Left renal cortex interstitium (tissue), 4 donors: ENCODE measurements at places on chromosomes 16 and 17.

DNA sequence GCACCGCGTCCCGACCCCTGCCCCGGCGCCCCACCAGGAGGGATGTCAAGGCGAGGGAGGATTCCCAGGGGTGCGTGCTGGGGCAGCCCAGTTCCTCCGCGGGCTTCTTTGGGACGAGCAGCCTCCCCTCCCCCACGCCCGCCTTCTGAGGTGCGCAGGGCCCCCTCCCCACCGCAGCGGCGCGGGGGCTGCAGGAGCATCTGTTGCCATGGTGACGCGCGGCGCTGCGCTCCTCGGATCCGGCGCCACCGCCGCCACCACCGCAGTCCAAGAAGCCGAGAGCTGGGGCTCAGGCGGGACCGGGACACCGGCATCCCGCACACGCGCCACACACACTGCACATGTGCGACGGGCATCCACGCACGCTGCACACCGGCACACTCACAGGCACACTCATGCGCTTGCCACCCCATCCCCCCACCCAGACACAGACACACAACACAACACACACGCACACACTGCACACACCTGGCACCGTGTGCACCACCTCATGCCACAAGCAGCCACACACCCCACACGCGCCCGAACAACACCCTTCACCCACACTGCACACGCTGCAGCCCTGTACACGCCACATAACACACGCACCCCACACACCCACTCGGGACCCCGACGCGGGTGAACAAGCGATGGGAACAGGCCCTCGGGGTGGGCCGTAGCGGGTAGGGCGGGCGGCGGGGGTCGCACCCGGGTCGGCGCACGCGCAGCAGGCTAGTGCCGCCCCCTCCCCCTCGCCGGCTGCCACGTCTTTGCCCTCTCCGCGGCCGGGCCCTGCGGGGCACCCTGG is 17.0 kb downstream of the ENPP7 start:
- no peak for DNase-seq

DNA sequence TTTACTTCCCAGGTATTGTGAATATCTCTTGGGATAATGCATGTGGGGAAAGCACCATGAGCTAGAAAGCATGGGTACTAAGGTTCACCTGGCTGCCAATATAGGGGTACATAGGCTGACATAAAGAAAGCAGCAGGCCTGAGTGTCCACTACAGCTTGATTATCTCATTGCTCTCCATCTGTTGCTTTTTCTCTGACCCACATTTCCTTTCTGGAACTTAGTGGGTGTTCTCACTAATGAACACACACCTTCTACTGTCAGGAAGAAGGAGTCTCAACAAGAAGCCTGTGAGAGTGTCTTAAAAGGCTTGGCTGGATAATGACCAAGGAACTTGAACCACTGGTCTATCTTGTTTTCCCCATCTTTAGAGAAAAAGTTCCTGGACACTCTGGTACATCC is 62.5 kb downstream of the CA10 start:
- DNase-seq: no peak

DNA sequence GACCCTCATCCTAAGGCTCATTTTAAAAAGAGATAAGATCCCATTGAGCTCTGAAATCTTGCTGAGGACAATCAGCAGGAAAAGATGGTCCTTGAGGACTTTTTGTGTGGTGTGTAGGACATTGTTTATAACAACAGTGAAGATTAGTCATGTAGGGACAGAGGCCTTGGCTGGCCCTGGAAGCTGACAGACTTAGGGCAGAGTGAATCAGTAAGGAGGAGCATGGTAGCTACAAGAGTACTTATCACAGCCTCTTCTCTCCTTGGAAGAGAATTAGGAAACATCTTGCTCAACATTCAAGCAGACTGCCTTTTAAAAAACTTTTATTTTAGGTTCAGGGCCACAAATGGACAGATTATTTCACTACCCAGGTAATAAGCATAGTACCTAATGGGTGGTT is 665.9 kb upstream of the SALL1 start:
- no peak for DNase-seq

DNA sequence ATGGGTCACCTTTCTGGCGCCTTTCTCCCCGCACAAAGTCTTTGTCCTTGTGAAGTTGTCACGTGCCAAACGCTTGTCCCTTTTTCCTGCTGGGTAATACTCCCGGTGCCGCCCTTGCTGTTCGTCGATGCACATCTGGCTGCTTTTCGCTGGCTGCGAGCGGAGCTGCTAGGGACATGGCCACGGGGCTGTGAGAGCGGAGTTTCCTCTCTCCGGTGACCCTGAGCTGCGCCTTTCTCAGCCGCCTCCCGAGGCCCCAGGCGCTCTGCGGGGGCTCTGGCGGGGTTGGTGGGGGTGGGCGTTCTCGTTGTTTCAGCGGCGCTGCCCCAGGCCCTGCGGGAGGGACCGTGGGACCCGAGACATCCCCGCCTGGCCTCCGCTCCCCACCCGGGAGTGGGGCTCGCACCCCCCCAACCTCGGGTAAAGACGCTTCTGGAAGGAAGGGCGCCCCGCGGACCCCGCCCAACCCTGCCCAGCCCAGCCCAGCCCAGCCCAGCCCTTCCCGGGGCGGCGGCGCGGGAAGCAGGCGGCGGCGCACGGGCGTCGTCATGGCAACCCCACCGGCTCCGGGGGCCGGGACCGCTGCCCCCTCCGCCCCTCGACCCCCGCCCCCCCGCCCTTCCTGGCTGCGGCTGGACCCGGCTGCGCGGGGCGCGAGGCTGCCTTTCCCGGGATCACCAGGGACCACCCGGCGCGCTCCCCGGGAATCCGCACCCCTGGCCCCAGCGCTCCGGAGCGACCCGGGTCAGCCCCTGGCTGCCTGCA is 12.3 kb downstream of the CHMP6 start:
- no peak for DNase-seq

DNA sequence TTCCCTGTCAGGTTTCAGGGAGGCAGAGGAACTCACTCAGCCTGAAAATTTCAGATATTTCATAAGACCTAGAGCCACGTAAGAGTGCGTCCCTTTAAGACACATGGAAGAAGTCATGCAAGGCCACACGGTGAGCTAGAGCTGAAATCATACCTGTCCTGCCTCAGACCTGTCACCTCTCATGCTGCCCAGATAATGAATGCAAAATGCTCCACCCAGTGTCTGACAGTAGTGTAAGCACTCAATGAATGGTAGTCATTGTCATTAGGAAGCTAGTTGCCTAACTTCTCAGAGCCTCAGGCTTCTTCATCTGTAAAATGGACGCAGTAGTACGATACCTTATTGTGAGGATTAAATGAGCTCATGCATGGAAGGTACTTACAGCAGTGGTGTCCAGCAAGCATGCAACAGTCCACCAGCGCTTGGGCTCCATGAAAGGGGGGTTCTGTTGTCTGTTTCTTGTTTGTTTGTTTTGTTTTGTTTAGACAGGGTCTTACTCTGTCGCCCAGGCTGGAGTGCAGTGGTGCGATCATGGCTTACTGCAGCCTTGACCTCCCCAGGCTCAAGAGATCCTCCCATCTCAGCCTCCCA is 60.7 kb downstream of the WSB1 start:
- DNase-seq: no peak

DNA sequence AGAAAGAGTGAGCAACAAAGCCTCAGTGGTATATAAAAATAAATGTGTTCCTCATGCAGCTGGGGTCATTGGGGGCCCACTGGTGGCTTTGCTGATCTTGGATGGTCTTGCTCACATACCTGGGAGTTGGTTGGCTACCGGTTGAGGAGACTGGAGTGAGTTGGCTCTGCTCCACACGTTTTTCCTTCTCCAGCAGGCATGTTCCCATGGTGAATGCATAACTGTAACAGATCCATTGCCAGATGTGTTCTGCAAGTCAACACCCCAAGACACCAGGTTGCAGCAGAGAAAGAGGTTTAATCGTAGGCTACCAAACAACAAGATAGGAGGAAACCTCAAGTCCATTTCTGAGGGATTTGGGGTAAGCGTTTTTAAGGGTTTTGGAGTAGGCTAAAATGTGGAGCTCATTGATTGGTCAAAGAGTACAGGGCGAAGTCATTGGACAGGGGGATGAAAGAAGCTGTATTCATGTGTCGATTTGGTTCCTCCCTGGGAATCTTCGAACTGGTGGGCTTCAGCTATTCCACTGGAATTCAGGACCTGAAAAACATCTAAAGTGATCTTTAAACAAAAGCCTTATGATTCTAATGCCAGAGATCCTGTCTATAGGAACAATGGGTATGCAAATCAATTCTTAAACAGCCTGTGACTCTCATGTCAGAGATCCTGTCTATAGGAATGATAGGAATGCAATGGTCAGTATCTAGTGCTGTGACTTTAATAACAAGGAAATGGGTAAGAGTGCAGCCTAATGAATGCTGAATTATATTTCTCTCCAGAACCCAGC is 467.5 kb upstream of the C16orf82 start:
- DNase-seq: no peak

- no peak for DNase-seq
These were observed 120.9 kb downstream of the UTP18 start for GRCh38 chr17:51381262-51381661.

DNA sequence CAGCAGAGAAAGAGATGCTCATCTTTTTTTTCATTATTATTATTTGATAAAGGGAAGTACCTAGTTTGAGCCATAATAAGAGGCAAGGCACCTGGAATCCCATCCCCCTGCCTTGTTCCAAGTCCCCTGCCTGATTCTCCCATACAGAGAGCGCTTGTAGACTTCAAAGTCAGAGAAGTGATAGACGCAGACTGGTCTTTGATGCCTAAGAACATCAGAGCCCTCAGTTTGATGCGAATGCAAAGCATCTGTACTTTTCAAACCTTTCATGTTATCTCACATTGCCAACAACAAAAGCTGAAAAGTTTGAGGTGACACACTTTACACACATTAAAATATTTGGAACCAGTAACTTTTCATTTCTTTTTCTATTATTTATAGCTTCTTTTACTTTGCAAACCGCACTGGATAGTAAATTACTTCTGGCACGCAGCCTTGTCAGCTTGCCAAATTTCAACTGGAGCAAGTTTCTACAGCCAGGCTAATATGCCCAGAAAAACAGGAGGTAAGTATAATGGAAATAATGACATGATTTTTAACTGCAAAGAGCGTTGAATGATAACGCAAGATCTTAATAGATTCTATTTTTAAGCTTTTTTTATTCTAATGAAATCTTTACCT is 5.9 kb upstream of the UTP6 start:
- DNase-seq: no peak
